ENCODE measurements at places on chromosomes 2 and 18.

DNA sequence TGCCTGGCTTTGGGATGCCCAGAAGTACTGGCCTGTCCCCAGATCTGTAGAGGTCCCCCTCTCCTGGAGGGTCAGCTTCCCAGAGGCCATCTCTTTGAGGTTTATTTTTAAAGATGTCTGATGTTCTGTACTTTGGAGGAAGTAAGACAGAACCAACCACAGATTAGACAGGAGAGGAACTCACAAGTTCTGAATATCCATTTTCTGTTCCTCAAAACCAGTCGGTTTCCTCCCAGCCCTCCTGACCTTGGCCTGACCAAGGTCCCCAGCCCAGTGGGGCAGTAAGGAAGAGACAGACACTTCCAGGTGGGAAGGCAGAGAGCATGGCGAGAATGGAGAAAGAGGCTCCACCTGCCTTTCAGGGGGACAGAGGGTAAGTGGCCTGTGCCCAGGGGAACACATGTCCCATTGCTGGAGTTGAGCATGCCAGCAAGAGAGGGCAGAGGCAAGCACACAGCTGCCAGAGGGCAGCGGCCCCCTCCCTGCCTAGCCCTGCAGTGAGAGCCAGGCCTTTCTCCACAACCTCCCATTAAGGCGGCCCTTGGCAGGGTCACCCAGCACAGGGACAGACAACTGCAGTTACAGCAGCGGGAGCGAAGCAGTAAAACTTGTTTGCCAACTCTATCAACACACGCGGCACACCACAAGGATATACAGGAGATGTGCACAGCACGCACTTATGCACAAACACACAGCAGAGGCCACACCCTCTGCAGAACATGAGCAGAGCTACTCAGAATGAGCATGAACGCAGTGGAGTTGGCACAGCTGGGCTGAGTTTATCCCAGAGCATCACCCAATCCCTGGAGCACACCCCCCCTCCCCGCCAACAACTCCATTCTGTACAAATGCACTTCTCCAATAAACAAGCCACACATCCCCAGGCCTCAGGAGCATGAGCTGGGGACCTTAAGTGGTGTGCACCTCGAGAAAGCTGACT, 18.5 kb upstream of the SEMA4C start:
- DNase-seq = no peak

DNA sequence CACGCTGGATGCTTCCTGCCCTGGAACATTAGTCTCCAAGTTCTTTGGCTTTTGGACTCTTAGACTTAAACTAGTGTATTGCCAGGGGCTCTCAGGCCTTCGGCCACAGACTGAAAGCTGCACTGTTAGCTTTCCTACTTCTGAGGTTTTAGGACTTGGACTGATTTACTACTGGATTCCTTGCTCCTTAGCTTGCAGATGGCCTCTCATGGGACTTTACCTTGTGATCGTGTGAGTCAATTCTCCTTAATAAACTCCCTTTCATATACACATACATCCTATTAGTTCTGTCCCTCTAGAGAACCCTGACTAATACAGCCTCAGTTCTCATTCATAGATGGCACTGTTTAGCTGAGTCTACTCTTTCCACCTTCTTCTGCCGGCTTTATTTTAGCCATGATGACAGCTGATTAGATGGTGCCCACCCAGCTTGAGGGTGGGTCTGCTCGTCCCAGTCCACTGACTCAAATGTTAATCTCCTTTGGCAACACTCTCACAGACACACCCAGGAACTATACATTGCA, 389.1 kb downstream of the NYAP2 start:
- no peak for DNase-seq

DNA sequence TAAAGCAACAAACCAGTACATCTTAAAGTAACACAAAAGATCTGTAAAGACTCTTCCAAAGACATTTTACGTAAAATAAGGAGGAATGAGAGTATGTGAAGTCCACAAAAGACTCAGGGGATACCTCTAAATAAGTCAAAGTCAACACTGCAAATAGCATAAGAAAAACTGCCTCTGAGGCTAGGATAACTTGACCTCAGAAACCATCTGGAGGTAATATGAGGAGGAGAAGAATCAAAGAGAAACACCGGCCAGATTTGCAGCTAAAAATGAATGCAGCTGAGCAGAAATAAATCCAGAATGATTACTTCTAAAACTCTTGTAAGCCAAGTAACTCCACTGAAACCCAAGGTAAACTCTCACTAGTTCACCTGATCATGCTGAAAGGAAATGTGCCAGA, 52.2 kb upstream of the ERMN start:
- DNase-seq = no peak

- no peak for DNase-seq
These were observed 147.7 kb upstream of the SPATS2L start for GRCh38 chr2:200158647-200159356.

GRCh38 chr2:233349005-233349998, 5.0 kb upstream of the DGKD start:
- no peak for DNase-seq

- DNase-seq = no peak
These were observed 36.8 kb downstream of the NFATC1 start for GRCh38 chr18:79432376-79433120.

- peak; percentile 40 for DNase-seq
These were observed 45.2 kb upstream of the MEIS1 start for GRCh38 chr2:66389651-66390131.

DNA sequence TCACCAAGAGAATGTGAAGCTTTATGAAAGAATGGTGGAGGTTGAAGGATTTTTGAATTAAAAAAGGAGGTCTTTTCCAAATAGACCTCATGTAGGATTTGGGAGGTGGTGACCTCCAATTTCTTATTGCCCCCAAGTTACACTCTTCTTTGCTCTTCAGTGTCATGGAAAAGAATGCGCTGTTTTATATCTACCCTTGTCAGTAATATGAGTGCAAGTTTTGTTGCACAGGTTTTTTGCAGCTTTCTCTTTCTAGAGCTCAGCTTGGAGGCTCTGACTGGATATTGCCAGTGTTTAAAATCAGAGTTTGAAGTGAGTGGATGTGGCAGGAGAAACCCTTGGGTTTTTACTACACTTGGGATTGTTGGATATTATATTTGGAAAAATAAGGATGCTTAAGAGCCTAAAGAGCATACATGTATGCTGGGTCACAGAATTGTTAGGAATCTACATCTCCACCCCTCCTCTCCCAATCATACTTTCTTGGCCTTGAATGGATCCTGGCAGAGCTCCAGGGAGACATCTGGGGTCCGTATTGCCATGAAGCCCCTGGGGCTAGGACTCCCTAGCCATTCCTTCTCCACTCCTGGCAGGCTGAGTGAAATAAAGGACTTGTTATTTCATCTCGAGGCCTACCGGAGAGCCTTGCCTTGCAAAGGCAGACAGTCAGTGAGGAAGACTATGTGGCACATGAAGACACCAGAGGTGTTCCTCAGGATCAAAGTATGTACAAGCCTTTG, 43.8 kb downstream of the APOB start:
- DNase-seq = peak; percentile 2

DNA sequence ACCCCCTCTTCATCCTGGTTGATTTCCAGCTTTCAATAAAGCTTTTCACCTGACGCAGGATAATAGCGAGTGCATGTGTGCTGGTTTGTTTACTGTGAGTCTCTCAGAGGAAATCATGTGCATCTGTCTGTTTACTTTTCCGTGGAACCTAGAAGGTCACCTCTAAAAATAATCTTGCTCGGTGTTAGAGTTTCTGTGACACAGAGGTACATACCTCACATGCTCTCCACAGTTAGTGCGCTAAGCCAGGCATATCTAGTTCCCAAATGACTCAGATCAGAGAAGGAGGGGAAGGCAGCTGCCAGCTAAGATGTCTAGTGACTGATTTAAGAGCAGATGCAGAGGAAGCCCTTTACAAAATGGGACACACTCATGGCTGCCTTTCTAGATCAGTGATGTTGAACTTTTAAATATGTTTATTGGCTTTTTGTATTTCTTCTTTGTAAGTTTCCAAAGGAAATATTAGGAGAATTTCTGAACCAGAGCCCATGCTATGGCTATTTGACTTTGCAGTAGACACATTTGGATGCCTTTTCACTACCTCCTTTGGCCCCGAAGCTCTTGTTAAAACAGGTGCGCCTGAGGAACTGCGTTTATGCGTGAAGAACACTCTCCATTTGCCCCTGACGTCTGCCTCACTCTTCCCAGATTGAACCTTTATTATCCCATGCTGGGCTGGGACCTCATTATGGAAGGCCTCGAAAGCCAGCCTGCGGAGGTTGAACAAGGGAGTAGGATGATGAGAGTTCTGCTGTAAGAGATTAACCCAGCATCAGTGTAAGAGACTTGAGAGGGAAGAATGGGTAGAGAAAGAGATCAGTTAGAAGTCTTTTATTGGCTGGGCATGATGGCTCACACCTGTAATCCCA, 145.6 kb downstream of the FAM161A start:
- peak; percentile 40 for DNase-seq

- peak; percentile 97 for DNase-seq
These were observed 46.4 kb upstream of the SPP2 start for GRCh38 chr2:234003972-234004617.

GRCh38 chr2:177600917-177601316, 208.3 kb downstream of the AGPS start:
- no peak for DNase-seq

GRCh38 chr18:33596178-33596854, 18.3 kb downstream of the ASXL3 start:
- DNase-seq = peak; percentile 64

GRCh38 chr2:128644718-128645256, 326.1 kb upstream of the HS6ST1 start:
- no peak for DNase-seq

DNA sequence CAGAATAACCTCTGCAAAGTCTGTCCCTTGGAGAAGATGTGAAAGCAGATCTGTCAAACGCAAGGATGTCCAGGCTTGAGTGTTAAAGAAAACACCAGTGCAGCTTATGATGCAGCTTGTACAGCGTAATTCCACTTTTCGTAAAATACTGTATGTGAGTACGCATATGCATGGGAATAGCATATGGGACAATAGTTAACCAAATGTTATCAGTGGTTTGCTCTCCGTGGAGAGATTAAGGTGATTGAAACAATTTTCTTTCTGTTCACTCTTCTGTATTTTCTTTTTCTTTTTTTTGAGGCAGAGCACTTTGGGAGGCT, 27.2 kb downstream of the ATOH8 start:
- no peak for DNase-seq

DNA sequence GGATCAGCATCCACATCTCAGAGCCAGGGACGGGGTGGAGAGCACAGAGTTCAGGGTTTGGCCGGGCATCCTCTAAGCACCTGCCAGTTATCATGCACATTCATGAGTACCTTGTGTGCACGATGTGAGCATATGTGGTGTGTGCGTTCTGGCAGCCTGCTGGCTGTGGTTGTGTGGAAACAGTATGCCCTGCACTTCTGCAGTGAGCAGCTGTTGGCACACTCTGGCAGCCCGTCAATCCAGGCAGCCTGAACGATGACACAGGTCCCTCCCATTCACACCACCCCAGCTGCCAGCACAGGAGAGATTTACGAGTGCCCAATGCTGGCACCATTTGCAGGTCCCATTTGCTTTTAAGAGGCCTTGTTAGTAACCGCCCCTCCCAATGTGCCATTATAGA, 74.2 kb downstream of the CD8B2 start:
- DNase-seq = no peak

DNA sequence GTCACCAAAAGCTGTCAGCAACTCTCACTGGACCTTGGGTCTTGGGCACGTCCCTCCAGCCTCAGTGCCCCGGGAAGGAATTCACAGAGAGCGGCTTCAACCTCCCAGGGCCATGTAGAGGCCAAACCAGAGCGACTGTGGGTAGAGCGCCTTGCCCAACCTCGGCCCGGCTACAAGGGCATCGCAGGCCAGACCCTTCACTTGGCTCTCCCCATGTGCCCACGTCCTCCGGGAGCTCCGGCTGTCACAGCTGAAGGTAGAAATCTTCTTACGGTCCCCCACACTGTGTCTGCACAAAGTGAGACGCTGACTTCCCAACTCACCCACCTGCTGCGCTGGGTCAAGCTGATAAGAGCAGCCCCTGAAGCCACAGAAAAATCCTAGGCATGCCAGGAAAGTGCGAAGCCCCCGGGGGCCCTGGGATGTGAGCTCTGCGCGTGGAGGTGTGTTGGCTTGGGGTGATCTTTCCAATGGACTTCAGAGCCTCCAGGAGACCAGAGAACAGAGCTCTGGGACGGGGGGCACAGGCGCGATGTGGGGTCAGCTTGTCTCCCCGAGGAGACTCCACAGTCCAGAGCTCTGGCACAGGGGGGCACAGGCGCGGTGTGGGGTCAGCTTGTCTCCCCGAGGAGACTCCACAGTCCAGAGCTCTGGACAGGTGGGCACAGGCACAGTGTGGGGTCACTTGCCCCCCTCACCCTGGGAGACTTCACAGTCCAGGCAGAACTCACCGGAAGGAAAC, 105.5 kb downstream of the RTP5 start:
- DNase-seq = no peak

DNA sequence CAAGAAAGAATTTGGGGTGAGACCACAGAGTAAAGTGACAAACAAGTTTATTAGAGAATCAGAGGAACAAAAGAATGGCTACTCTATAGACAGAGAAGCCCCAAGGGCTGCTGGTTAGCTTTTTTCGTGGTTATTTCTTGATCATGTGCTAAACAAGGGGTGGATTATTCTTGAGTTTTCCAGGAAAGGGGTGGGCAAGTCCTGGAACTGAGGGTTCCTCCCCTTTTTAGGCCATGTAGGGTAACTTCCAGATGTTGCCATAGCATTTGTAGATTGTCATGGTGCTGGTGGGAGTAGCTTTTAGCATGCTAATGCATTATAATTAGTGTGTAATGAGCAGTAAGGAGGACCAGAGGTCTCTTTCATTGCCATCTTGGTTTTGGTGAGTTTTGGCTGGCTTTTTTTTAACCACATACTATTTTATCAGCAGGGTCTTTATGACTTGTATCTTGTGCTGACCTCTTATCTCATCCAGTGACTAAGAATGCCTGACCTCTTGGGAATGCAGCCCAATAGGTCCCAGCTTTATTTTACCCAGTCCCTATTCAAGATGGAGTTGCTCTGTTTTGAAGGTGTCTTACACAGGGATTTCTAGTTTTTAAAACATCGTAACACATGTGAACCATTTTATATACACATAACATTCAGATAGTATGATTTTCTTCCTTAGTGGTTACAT, 77.8 kb downstream of the MYO1B start:
- DNase-seq = no peak

DNA sequence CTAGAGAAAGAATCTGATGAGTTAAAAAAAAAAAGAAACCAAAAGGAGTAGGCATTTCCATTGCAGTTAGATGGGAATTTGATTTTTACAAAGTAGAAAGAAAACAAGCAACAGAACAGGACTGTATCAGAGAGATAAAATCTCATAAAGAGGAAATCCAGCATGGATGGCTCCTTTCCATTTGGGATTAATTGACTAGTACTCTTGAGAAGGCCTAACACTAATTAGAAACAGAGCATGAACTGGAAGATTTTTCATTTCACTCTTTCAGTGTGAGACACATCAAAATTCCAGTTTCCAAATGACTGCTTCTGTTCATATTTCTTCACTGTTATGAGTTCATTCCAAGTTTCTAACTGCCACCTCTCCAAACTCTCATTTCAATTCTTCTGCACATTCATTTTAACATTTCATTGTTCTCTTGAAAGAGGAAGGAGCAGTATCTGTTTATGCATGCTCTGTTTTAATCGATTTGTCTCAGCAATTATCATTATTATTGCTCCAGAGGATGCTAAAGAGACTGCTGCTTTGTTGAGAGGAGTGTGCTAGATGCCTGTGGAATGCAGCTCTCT, 108.8 kb upstream of the PIEZO2 start:
- no peak for DNase-seq
